Islet precursor cell (in vitro differentiated cells): ENCODE measurements at places on chromosomes 13 and 19.
A peak's percentile ranks its signal among the peaks of the same experiment; 100 is the strongest.

DNA sequence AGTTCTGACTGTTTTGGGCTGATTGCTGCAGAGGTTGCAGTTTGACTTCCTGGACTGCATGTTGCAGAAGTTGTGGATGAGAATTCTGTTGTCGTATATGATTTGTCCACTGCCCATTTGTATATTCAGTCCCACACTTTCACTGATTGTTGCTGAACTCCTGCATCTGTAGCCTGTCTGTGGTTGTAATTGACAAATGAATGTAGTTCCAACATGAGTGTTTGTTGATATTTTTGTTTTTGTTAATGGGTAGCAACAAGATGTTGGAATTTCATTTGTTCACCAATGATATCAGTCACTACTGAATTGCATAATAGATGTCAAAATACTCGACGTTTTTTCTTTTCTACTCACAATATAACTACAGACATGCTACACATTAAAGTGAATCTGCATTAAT is 533.9 kb downstream of the DCT start:
- DNase-seq, result no peak

DNA sequence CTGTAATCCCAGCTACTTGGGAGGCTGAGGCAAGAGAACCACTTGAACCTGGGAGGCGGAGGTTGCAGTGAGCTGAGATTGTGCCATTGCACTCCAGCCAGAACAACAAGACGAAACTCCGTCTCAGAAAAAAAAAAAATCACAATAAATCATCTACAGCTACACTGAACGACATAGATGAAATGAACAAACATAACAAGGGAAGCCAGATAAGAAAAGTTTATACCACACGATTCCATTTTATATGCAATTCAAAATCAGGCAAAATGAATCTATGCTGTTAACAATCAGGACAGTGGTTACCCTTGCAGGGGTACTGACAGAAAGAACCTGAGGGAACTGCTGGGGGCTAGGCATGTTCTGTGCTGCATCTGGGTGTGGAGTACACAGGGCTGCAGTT is 5.7 kb downstream of the XRCC1 start:
- no peak for DNase-seq

- DNase-seq, result no peak
Observed at GRCh38 chr13:105502193-105502592, 1033.3 kb downstream of the EFNB2 start.

GRCh38 chr13:58594747-58595600 is 963.4 kb downstream of the PCDH17 start:
- no peak for DNase-seq

DNA sequence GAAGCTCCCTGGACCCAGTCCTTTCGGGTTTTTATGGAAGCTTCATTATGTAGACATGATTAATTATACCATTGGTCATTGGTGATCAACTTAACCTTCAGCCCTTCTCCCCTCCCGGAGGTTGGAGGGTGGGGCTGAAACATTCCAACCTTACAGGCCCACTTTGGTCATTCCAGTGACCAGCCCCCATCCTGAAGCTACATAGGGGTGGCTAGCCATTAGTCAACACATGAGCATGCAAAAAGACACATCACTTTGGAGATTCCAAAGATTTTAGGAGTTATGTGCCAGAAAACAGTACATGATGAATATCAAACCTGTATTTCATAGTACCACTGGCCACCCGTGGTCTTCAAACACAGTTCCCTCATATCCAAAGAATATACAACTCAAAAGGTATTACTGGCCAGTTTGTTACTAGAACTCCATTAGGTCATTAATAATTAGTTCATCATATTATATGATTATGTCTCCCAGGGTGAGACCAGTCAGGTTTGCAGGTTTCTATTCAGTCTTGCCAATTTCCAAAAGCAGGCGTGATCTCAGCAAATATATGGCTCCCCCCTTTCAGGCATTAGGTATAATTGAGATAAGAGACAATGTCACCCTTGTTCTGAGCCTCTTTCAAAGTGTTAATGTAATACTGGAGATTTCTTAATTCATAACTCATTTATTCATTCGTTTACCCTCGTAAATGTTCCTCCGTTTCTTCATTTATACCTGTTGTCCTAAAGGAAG is 11.1 kb downstream of the PPP5C start:
- DNase-seq, result no peak

DNA sequence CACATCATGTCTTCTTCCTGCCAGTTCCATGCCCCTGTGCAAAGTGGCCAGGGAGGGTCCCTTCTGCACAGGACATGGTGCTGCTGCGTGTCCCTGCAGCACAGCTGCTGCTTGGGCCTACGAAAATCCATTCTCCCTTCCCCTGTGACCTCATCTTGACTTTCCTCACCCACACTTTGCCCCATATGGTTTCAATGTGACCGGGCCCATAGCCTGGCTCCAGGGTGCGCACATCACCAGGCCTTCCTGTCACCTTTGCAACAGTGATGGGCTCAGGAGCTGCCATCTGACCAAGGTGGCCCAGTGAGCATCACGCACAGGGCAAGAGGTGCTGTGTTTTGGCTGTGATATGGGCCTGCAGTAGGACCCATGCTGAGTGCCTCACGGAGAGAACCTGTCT is 10.8 kb downstream of the PPP1R12C start:
- no peak for DNase-seq

DNA sequence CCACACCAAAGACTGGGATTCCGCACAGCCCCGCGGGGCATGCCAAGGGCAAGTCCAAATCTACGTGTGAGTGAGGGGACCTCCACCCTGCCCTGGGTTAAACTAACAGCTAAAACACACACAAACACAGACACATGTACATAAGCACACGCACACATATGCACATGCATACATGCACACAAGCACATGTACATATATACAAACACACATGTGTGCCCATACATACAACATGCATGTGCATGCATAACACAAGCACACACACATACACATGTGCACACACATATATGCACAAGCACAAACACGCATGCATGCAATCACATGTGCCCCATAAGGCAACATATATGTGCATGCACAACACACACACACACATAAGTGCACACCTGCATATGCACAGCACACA is 136.7 kb downstream of the SOX1 start:
- DNase-seq, result peak; percentile 18
